Activated T-helper 1 cell treated with anti-CD3 and anti-CD28 coated beads, Interleukin-12 subunit alpha, Interleukin-12 subunit beta, Interleukin-2, Interleukin-4 antibody, amounts not matched to agents 30 ng/mL and 10 ng/mL and 1 ng/mL, durations not matched to agents 14 hours and 24 hours and 36 hours (primary cell): ENCODE measurements at places on chromosomes 6 and 20. TPM values are rescaled to one million over a fixed set of nuclear protein-coding genes. Genes with fewer than 3 reads are reported as not detected.

SMIM28 gene
- not detected in 2 replicates for total RNA-seq

SIRPA gene
- not detected in 2 replicates for total RNA-seq

ATP9A gene
- 19.6 and 20.6 TPM in 2 replicates for total RNA-seq

VSX1 gene
- total RNA-seq, result not detected in 2 replicates

HEY2 gene
- not detected in 2 replicates for total RNA-seq

PTPRT gene
- total RNA-seq, result not detected in 2 replicates

PPP1R3G gene
- total RNA-seq, result not detected in 2 replicates

SNAP91 gene
- total RNA-seq, result not detected in 2 replicates

PNPLA1 gene
- total RNA-seq, result not detected in 2 replicates

PRPH2 gene
- total RNA-seq, result not detected in 2 replicates

ZNF341 gene
- total RNA-seq, result 6.7 and 6.8 TPM in 2 replicates

TCP11 gene
- total RNA-seq, result not detected in 2 replicates

DSP gene
- not detected in 2 replicates for total RNA-seq

CDH26 gene
- total RNA-seq, result 0.41 and 0.56 TPM in 2 replicates

OR10C1 gene
- total RNA-seq, result not detected in 2 replicates

UBE2V1 gene
- total RNA-seq, result 166 and 170 TPM in 2 replicates

DEFB110 gene
- not detected in 2 replicates for total RNA-seq

CRIP3 gene
- not detected in 2 replicates for total RNA-seq

NKX2-2 gene
- not detected in 2 replicates for total RNA-seq

SCRT2 gene
- not detected in 2 replicates for total RNA-seq

TBC1D32 gene
- 6.8 and 7.9 TPM in 2 replicates for total RNA-seq

RSPO4 gene
- total RNA-seq, result not detected in 2 replicates

ZBP1 gene
- 0.15 and 0.41 TPM in 2 replicates for total RNA-seq

GRM1 gene
- total RNA-seq, result not detected in 2 replicates

TNXB gene
- total RNA-seq, result 2.0 and 4.4 TPM in 2 replicates

RNASET2 gene
- total RNA-seq, result 99.5 TPM in 2 replicates

MRAP2 gene
- not detected in 2 replicates for total RNA-seq

MYB gene
- total RNA-seq, result 57.3 and 60.4 TPM in 2 replicates

TMEM170B gene
- 0.78 and 0.86 TPM in 2 replicates for total RNA-seq

C20orf204 gene
- total RNA-seq, result 5.4 and 6.1 TPM in 2 replicates

CGA gene
- total RNA-seq, result not detected in 2 replicates

MYMX gene
- not detected in 2 replicates for total RNA-seq

CCN6 gene
- total RNA-seq, result 0.17 TPM in 1 of 2 replicates, not detected in the other

RBCK1 gene
- total RNA-seq, result 130 and 132 TPM in 2 replicates

TREML2 gene
- total RNA-seq, result 4.5 and 4.9 TPM in 2 replicates

ZNF217 gene
- total RNA-seq, result 57.5 and 64.5 TPM in 2 replicates

SLC32A1 gene
- total RNA-seq, result not detected in 2 replicates

HMGCLL1 gene
- total RNA-seq, result not detected in 2 replicates

TNFRSF6B gene
- not detected in 2 replicates for total RNA-seq

KHDC1 gene
- total RNA-seq, result 4.8 and 6.4 TPM in 2 replicates

APOM gene
- total RNA-seq, result 1.8 and 3.7 TPM in 2 replicates

SNAI1 gene
- 3.5 and 3.9 TPM in 2 replicates for total RNA-seq

GSTA2 gene
- not detected in 2 replicates for total RNA-seq

GGTLC1 gene
- not detected in 2 replicates for total RNA-seq

HLA-DPB1 gene
- total RNA-seq, result 12.2 and 12.3 TPM in 2 replicates

C6orf52 gene
- total RNA-seq, result 3.6 and 6.0 TPM in 2 replicates

MPC1 gene
- 17.3 and 19.1 TPM in 2 replicates for total RNA-seq

RHAG gene
- not detected in 2 replicates for total RNA-seq

NMBR gene
- not detected in 2 replicates for total RNA-seq

FAXC gene
- total RNA-seq, result not detected in 2 replicates

FKBP1A gene
- 295 and 297 TPM in 2 replicates for total RNA-seq
